ENCODE measurements at places on chromosomes 1 and 21.

- no peak for DNase-seq
These were observed 178.1 kb upstream of the PBX1 start for GRCh38 chr1:164380893-164381292.

- DNase-seq = no peak
These were observed 1.1 kb upstream of the DIO1 start for GRCh38 chr1:53892911-53893310.

DNA sequence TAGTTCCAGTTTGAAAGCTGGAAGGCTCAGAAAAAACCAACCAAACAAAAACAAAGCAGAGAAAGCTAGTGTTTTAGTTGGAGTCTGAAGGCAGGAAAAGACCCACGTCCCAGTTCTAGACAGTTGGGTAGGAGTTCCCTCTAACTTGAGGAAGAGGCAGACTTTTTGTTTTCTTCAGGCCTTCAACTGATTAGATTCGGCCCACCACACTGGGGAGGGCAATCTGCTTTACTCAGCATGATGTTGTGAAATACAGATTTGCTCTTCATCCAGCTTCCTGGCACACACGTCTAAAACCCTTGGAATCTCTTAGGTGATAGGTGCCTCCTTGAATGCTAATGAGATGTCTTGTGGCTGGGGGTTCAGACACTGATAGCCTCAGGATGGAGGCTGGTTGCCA, 49.1 kb upstream of the CSF3R start:
- no peak for DNase-seq

DNA sequence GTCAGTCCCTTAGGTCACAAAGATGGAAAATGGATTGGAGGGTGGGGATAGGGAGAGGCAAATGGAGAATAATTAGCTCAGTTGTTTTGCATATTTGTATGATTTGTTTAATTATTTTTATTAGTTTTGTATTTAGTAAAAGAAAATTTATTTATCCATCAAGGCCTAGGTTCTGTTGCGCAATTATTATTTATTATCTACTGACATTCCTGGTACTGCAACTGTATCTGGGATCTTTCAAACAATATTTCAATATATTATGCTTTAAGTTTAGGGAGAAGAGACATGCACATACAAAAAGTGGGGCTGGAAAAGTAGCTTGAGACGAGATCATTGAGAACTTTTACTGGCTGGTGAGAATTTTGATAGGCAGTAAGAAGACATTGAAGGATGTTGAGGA, 316.4 kb upstream of the SGIP1 start:
- DNase-seq = no peak

Measured in NCI-H2029 treated with DMSO at 0.1 percent for 48 hours (cell line).